Activated CD4-positive, alpha-beta T cell treated with anti-CD3 and anti-CD28 coated beads, Interleukin-2, Interleukin-4, amounts not matched to agents 100 ng/mL and 50 ng/mL, durations not matched to agents 16 hours and 8 hours (primary cell): ENCODE measurements at places on chromosomes 5 and 9.

DNA sequence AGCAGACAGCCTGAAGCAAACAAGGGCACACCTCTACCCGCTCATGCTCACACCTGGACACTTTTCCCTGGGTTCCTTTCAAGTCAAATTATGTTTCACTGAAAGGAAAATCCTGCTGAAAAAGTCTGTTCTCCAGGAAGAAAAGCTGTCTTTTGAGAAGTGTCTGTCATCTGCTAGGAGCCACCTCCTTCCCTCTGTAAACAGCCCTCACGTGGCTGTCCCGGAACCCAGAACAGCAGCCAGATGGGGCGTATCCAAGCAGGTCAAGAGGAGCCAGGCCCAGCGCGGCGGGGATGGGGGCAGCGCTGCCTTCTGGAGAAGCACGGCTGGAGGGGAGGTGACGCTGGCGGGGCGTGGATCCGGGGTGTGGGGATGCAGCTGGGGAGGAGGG lies at the start of gene PNPLA7:
Gene PNPLA7, minus strand, starts transcription at position 172 of the 391 bp plus-strand sequence. CDS start 205 bp downstream, outside the sequence.
- peak; percentile 38 for DNase-seq

DNA sequence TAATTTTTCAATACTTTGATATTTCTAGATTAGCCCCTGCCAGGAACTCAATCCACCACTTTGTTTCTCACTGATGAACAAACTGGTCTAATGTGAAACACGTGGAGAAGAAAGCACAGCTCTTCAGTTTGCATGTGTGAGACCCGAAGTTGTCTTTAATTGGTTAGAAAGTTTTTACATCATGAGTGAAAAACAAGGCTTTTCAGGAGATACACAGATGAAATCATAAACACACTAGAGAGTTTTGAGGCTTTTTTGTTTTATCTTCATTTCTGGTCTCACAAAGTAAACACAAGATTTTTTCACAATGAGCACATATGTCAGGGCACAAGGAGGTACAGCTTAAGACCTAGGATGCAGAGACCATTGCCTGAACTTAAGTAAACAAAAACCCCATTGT lies 84.5 kb upstream of the MOCS2 start:
- DNase-seq = no peak

DNA sequence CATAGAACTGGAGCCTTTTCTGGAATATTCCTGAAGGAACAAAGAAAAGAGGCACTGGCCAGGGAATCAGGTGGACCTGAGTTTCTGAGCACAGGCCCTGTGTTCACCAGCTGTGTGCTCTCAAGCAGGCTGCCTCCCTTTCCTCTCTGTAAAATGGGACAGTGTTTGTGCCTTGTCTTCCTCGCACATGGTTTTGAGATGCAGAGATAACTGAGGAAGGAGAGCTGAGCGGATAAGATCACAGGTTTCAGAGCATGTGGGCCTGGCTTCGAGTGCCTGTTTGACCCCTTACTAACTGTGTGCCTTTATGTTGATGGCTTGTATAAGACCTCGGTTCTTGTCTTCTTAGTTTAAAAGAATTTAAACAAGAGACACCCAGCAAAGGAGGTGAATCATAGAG lies 46.2 kb upstream of the HAND1 start:
- no peak for DNase-seq

DNA sequence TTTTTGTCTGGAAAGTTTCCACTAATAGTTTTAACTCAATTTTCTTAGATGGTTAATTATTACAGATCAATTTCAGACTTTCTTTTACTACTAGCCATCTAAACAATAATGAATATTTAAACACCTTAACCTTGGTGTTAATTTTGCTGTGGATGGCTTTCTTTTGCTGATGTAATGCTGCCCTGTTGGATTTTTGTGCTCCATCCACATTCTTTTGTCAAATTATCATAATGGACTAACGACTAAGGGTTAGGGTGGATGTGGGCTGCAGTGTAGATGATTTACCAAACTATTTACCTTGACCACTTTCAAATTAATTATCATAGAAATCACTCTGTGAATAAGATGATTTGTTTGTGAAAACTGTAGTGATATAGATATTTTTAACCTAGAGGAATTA lies 15.6 kb upstream of the TMEM38B start:
- no peak for DNase-seq

- DNase-seq = no peak
Measured at GRCh38 chr5:150497274-150497988, 10.5 kb upstream of the NDST1 start.

GRCh38 chr5:115470921-115471320 lies 73.7 kb downstream of the FEM1C start:
- DNase-seq = no peak

GRCh38 chr5:73751254-73751914 lies 125.4 kb downstream of the ARHGEF28 start:
- no peak for DNase-seq

DNA sequence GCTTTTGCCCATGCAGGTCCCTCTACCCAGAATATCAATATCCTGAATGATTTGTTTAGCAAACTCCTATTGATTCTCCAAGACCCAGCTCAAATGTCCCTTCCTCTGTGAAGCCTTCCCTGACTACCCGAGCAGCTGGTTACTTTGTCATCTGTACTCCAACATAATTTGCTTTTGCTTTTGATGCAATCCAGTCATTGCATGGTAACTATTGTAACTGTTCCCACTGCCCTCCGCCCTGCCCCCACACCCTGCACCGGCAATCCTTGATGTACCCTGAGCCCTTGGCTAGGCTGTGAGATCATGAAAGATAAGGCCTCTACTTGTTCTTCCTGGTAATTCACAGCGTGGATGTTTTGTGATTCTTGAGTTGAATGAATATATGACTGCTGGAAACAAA lies 119.9 kb upstream of the BOD1 start:
- DNase-seq = no peak

GRCh38 chr9:116656977-116657376 lies 30.1 kb upstream of the TRIM32 start:
- DNase-seq = no peak

- DNase-seq = no peak
Measured at GRCh38 chr5:104702212-104702611, 1139.6 kb upstream of the NUDT12 start.

DNA sequence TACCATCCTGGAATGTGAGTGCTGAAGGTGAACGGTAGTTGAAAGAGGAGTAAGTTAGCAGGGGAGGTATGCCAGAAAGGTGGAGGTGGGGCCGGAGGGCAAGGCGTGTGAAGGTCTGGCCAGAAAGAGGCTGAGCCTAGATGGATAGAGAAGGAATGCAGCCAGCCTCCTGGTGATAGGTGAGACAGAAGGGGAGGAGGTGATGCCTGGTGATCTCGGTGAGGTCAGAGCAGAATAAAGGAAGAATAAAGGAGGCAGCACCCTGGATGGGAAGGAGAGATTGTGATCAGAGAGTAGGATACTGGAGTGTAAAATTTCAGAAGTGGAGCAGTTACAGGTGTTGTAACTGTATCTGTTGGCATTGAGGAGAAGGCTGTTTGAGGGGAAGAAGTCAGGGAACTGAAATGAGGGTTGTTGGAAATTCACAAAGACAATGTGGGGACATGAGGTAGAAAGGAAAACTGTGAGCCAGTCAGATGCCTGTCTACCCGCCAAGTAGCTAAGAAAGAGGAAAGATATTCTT lies 2.0 kb downstream of the GNG10 start:
- no peak for DNase-seq

DNA sequence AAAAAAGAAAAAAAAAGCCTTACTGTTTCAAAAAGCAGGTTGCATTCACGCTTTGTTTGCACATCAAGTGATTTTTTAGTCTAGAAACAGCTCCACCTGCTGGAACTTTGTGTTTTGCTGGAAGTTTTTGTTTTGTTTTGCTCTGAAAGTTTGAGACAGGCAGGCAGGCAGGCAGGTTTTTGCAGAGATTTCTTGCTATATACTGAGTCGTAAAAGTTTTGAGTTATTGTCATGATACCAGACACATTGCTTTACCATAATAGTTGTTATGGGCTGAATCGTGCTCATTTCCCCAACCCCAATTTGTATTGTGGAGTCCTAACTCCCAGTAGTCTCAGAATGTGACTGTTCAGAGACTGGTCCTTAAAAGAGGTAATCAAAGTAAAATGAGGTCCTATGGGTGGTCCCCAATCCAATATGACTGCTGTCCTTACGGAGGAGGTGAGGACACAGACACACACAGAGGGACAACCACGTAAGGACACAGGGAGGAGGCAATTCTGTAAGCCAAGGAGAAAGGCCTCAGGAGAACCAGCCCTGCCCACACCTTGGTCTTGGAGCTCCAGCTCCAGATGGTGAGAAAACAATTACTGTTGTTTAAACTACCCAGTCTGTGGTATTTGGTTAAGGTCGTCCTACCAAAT lies 20.9 kb downstream of the OR2Y1 start:
- DNase-seq = peak; percentile 39

DNA sequence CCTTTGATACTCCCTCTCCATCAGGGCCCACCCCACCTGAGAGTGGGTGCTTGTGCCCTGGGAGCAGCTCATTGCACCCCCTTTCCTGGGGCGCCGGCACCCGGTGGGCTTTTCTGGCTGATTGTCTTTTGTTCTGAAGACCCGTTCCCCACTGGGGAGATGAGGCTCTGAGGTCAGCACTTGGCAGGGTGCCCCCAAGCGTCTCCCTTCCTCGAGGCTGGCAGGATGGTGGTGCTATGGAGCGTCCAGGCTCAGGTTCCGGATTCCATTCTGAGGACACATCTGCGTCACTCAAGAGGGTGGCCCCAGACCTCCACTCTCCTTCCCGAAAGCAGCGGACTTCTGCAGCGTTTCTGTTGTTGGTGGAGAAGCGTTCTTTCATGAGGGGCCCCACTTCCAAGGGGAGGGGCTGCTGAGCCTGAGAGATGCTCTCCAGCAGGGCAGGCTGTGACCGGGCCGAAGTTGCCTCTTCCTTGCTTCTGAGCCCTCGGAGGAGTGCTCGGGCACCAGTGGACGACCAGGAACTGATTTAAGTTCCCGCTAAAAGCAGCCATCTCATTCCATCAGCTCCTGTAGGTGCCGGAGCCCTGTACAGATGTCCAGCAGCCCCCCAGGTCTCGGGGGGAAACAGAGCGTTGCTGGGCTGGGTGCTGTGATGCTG lies 42.2 kb downstream of the COL5A1 start:
- no peak for DNase-seq

GRCh38 chr5:3303777-3304176 lies 291.9 kb upstream of the IRX1 start:
- DNase-seq = no peak

DNA sequence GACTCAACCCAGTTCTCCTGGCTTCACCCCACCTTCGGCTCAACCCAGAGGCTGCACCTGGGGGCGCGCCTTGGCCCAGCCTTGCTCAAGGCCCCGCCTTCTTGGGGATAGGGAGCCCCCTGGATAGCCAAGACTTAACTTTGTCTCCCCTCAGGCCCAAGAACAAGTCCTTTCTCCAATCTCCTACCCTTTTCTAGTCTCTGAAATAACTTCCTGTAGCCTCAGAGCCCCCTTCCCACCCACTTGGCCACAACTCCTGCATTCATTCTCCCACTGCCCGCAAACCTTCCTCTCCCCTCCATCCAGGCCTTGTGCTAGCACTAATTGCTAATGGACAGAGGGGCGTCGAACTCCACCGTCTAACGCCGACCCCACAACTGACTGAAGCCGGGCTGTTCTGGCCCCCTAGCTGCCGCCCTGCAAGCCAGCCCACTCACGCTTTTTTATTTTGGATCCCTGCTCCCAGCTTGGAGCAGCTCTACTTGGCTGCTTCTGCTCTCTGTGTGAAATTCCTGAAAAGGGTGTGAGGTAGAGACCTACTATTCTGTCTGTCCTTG lies 579 bp upstream of the ASTN2 start:
- no peak for DNase-seq

DNA sequence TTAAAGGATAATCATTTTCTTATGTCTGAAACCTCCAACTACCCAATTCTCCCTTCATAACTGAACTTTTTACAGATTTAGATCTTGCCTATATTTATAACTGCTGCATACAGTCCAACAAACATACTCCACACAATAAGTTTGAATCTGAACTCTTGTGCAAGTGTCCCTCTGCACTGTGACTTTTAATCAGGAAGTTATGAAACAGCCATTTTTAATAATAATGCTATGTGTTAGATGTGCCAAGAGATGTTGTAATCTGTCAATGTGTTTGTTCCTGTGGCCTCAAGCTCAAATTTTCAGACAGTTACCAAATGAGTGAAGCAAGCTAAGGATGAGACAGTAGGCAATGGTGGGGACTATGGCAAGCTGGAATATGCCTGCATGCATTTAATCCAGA lies 57.6 kb upstream of the MTAP start:
- no peak for DNase-seq

- no peak for DNase-seq
Measured at GRCh38 chr9:655875-656274, 185.6 kb upstream of the DMRT1 start.

- DNase-seq = no peak
Measured at GRCh38 chr5:173720286-173720952, 104.0 kb upstream of the BOD1 start.

- DNase-seq = no peak
Measured at GRCh38 chr5:177220576-177220975, 82.9 kb downstream of the RAB24 start.

GRCh38 chr9:12394105-12394504 lies 299.1 kb upstream of the TYRP1 start:
- no peak for DNase-seq

- no peak for DNase-seq
Measured at GRCh38 chr9:105328872-105329718, 84.6 kb downstream of the SLC44A1 start.

DNA sequence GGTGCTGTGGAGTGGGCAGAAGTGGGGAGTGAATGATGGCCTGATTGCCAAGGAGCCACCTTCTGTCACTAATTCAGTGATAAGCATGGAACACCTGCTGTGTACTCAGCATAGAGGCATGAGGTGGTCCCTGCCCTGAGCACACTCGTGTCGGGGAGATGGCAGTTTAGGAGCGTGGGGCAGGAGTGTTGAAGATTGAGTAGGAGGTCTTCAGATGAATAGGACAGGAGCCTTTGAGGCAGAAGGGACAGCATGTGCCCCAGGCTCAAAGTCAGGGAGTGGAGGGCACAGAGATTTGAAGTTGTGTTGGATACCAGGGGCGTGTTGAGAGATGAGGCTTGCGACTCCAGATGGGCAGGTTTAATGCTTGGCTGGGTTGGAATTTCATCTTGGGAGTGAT lies 55.0 kb downstream of the ZNF618 start:
- DNase-seq = no peak

DNA sequence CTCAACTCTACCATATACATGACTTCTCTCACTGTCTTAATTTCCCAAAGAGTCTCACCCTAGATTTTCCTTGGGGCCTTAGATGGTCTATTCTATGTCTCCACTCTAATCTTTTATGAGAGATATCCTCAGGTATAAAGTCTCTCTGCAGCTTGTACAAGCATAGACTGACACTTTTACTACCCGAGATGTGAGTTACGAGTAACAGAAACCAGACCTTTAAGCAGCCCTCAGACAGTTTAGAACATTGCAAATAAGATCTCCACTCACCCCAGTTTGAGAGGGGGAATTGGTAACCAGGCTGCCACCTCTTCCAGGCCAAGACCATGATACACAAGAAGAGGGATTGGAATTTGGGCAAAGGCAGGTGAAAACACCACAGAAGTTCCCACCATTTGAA lies 542.5 kb downstream of the TLE4 start:
- DNase-seq = no peak
